Right renal pelvis (tissue), 4 donors: ENCODE measurements at places on chromosomes 12 and 14. TPM values are rescaled to one million over a fixed set of nuclear protein-coding genes. Genes with fewer than 3 reads are reported as not detected.

DNA sequence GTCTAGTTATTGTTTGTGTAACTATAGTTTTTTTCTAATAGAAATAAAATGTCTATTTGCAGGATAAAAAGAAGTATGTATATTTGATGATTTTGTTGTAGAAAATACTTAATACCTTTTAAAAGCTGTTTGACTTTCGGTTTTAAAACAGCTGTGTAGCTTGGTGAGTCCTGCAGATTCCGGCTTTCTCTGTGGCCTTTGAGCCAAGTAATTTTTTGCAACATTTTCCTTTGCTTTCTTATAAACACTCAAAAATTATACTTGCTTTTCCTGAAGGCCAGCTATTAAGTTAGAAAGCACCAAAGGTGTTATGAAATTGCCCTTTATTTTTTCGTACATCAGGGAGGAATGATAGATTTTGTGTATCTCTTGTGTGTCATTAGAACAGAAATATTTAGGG lies 63.6 kb downstream of the CRADD start:
- no peak for DNase-seq

DNA sequence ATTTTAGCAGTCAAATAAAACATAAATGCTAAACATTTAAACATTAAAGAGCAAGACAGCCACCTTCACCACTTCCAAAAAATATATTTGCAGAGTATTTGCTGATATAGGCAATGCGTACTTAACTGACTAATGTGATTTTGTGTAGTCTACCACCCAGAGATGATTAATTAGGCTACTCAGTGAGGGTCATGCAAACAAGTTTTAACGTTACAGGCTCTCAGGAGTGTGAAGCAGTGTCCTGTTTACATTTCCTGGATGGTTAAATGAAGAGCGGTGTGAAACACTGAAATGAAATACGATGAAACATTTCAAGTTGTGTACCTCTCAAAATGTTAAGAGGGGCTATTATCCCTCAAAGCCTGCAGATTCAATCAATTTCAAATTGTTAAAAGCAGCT lies 165.8 kb upstream of the LRIG3 start:
- no peak for DNase-seq

GRCh38 chr14:98186140-98186539 lies 1085.9 kb downstream of the BCL11B start:
- no peak for DNase-seq

DNA sequence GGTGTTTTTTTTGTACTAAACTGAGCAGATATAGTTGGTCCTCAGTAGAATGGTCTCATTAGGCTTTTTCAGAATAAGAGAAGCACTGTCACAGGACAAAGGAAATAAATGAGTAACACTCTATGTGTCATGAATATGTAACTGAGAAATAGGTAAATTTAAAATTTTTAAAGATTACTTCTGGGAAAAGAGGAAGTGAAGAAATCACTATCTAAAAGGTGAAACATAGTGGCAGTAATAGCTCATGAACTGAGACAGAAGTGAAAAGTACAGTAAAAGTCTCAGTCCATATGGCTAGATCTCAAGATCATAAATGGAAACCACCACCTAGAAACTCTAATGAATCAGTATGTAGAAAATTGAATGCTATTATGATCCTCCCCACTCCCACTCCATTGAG lies 89.3 kb upstream of the TTC7B start:
- no peak for DNase-seq

- DNase-seq: no peak
These were observed 15.3 kb upstream of the SCARB1 start for GRCh38 chr12:124878795-124879516.

The SPRING1 gene
- 37.0 TPM for polyA plus RNA-seq

The CSRP2 gene
- polyA plus RNA-seq: 85.1 TPM

The KLRK1 gene
- 0.42 TPM for polyA plus RNA-seq

The SIX6 gene
- not detected for polyA plus RNA-seq
